ENCODE measurements at places on chromosomes 3 and 15.
A peak's percentile ranks its signal among the peaks of the same experiment; 100 is the strongest.

- no peak for DNase-seq
- peak overlapping the region; percentile 48 for H3K27ac ChIP-seq
- no peaks in the 10 kb centered on the region for H3K36me3 ChIP-seq
- no peaks in the 10 kb centered on the region for H3K27me3 ChIP-seq
- peaks cover 26% of the 10 kb centered on the region for H3K4me1 ChIP-seq
These were observed 291.2 kb upstream of the STT3B start for GRCh38 chr3:31241533-31241932.

GRCh38 chr3:109081746-109082510 is 36.0 kb downstream of the MORC1 start:
- DNase-seq, result peak; percentile 52
- peaks cover 2% of the 10 kb centered on the region for H3K4me1 ChIP-seq
- H3K27ac ChIP-seq, result no peak overlapping the region
- peaks cover 1% of the 10 kb centered on the region for H3K36me3 ChIP-seq
- H3K27me3 ChIP-seq, result peaks cover 21% of the 10 kb centered on the region

DNA sequence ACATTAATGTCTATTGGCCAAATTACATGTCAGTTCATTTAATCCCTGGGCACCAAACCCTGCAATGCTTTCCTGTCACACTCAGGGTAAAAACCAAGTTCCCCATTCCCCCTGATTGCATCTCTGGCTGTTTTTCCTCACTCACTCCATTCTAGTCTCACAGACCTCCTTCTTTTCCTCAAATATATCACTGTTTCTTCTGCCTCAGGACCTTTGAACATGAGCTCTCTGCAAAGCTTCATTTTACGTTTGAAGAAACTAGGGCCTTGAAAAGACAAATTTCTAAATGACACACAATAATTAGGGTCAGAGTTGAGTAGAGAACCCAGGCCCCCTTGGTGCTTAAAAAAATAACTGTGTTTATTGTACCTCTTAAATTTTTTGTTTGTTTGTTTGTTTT is 230.6 kb downstream of the THRB start:
- no peaks in the 10 kb centered on the region for H3K4me1 ChIP-seq
- no peaks in the 10 kb centered on the region for H3K36me3 ChIP-seq
- peaks cover 7% of the 10 kb centered on the region for H3K27me3 ChIP-seq
- H3K4me3 ChIP-seq, result no peak overlapping the region
- DNase-seq, result no peak
- no peak overlapping the region for H3K27ac ChIP-seq

- no peaks in the 10 kb centered on the region for H3K4me1 ChIP-seq
- no peaks in the 10 kb centered on the region for H3K36me3 ChIP-seq
- H3K27ac ChIP-seq, result no peak overlapping the region
- H3K27me3 ChIP-seq, result peaks cover under 1% of the 10 kb centered on the region
- no peak for DNase-seq
These were observed 6.4 kb upstream of the MGA start for GRCh38 chr15:41653760-41654159.

GRCh38 chr3:101637451-101637850 is 39.5 kb downstream of the ZBTB11 start:
- H3K36me3 ChIP-seq, result no peaks in the 10 kb centered on the region
- H3K4me3 ChIP-seq, result no peak overlapping the region
- DNase-seq, result no peak
